ENCODE measurements at places on chromosomes 6 and 20.

- DNase-seq = no peak
Observed at GRCh38 chr6:43897571-43898302, 127.7 kb downstream of the VEGFA start.

DNA sequence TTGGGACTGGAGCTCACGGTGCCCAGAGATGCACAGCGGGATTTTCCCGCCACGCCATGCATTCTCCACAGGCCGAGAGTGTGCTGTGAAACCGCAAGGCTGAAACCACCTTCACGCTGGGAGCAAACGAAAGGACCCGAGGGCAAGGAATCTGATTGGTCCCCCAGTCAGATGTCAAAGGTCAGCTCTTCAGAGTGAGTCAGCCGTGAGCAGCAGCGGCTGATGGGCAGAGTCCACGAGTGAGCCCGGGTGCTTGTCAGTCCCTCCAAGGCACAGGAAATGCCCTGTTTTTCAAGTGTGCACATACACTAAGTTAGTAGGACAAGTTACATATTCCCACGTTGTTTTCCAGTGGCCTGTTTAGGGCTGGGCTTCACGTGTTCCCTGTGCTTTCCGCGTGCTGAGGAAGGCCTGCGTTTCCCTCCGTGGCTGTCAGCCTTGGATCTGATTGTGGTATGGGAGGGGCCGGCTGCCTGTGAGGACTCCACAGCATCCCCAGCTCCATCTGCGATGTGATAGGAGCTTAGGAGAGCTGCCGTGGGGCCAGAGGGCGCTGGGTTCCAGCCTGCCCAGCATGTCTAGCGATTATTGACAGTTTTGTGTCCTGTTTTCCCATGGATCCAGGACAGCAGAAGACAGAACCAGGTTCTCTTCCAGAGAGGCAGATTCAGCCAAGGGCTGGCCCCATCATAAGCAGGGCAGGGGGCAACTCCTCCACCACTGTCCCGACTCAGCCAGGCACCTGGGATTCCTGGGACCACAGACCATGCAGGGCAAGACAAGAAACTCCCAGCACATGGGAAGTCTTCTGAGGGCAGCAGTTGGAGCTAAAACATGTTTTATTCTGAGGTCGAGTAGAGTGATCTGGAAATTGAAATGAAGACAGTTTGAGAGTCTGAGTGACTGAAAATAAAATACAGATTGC, 38.2 kb upstream of the FRMD1 start:
- DNase-seq = peak; percentile 8

DNA sequence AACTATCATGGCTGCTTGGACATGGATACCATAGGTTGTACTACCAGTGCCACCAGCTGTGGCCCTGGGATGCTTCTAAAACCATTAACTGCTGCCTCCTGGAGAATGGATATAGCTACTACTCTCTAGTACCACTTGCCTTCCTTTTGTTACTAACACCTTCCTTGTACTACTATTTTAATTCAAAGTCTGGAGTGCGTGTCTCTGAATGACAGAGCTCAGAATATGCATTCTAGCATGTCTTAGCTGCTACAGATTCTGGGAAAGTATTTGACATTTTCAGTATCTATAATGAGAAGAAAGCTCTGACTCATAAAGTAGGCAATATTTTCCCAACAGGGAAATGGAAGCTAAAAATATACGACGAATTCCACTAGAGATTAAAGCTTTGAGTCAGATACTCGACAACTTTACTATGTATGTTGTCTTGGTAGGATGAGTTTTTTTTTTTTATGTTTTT, 112.3 kb downstream of the PFDN4 start:
- DNase-seq = no peak

- no peak for DNase-seq
Observed at GRCh38 chr6:72746276-72746675, 124.4 kb downstream of the KCNQ5 start.

GRCh38 chr6:139325686-139326085, 33.9 kb upstream of the TXLNB start:
- DNase-seq = no peak

GRCh38 chr6:134551245-134551960, 233.5 kb upstream of the SGK1 start:
- no peak for DNase-seq

- no peak for DNase-seq
Observed at GRCh38 chr6:123564361-123564760, 72.4 kb downstream of the TRDN start.

- peak; percentile 46 for DNase-seq
Observed at GRCh38 chr6:33915134-33915533, 111.3 kb upstream of the MLN start.

DNA sequence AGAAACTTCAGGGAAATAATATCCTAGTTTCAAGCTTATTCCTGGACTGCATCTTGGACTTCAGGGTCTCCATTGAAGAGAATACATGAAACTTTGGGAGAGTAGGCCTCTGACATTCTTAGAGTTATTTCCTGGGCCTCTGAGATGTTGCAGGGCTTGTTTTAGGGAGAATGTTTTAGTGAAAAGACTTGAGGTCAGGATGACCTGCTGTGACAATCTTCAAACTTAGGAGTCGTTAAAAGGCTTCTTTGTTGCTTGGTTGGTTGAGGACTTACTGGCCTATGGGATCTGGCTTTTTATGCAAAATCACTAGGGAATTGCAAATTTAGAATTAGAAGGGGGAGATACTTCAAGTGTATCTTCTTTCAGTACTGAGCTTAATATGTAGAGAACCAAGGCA, 613.2 kb upstream of the FLRT3 start:
- DNase-seq = no peak

DNA sequence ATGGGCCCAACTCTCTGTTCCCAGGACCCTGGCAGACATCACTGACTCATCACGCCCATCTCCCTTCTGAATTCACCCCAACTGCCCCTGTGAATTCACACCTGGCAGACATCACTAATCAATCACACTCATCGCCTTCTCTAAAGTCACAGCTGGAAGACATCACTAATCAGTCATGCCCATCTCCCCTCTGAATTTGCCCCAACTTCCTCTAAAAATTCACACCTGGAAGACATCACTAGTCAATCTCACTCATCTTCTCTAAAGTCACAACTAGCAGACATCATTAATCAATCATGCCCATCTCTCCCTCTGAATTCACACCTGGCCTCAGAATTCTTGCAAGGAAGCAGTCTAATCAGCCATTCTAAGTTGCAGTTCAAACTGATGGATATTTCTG, 111.1 kb downstream of the FOXA2 start:
- DNase-seq = no peak

- DNase-seq = no peak
Observed at GRCh38 chr20:1651268-1652058, 6.1 kb downstream of the SIRPG start.

DNA sequence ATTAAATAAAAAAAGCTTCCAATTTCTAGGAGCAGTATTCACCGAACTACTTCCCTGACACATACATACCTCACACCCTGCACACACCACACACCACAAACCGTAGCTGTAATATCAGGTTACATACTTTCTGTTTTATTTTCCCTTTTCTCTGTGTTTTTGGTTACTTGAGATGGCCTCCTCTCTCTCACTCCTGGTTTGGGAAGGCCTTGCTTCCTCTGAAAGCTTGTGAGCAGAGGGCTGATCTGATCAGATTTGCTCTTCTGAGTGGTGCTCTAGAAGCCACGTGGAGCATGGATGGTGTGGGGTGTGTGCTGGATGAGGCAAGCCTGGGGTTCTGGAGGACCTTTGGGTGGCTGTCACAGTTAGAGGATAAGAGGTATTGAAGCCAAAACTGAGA, 20.9 kb downstream of the UTRN start:
- DNase-seq = no peak

DNA sequence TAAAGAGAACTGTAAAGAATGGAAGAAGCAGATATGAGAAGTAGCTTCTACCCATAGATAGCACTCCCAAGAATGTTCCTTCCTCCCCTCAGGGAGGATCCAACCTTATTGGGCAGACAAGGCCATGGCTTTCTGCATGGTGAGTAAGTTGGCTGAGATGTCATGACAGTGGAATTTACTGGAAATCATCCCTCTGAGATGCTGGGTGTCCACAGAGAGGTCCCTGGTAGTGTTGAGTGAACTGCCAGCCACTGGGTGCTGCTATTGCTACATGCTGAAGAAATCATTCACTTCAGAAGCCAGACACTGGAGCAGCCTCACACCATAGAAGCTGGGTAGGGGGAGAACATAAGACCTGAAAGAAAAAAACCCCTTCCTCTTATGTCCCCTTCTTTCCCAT, 46.4 kb upstream of the FERMT1 start:
- DNase-seq = no peak

DNA sequence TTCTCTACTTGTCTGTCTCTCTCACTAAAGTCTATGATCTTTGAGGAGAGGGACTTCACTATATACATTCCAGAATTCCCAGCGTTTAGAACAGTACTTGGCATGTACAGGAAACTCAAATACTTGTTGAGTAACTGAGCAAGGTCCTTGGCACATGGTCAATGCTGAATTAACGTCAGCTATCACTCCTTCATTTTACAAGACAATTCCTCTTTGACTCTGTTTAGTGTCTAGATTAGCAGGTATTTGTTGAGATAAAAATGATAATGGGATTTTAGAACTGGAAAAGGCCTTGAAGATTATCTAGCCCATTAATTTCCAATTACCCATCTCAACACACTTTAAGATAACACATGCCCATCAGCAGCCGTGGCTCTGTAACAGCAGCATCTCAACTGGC, 6.6 kb upstream of the GUCA1B start:
- no peak for DNase-seq

GRCh38 chr6:31308845-31309175, 36.9 kb upstream of the HLA-C start:
- DNase-seq = no peak

- no peak for DNase-seq
Observed at GRCh38 chr6:122713138-122713537, 66.4 kb upstream of the FABP7 start.

- no peak for DNase-seq
Observed at GRCh38 chr6:26473429-26473757, 15.6 kb downstream of the BTN2A1 start.

GRCh38 chr6:104017410-104018381, 842.0 kb downstream of the HACE1 start:
- no peak for DNase-seq

- DNase-seq = no peak
Observed at GRCh38 chr20:38369389-38369788, 23.1 kb downstream of the LBP start.
